Neural crest cell (in vitro differentiated cells): ENCODE measurements at places on chromosomes 4 and X.

DNA sequence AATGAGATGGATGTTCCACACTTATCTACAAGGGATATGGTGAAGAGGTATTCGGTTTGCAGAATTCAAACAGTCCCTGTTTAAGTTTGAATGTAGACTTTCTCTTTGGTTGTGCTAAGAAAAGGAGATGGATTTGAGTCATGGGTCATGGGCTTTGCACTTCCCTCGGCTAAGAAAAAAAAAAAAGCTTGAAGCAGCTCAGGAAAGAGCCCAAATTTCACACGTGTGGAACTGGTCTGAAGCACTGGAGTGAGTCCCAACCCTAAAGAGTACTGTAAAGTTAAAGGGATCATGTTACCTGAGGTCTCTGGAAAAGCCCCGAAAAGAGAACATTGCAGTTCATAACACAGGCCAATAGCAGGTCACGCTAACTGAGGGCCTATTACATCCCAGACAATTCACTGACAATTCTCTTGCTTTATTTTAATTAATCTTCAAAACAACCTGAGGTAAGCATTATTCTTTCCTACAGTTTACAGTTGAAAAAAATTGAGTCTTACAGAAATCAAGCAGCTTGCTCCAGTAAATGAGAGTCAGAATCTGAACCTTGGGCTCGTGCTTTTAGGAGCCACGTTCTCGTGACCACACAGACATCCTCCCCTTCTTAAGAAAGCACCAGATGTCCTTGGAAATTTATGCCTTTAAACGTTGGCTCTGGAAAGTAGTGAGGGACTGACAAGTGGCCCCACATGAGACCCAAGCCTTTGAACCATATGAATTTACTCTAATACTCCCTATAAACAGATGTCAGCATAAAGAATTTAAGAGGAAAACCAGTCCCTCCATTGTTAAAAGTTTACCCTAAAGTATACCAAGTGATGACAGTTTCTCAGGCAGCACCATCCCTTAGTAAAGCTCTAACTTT is 89.3 kb downstream of the MAD2L1 start:
- DNase-seq, result no peak

DNA sequence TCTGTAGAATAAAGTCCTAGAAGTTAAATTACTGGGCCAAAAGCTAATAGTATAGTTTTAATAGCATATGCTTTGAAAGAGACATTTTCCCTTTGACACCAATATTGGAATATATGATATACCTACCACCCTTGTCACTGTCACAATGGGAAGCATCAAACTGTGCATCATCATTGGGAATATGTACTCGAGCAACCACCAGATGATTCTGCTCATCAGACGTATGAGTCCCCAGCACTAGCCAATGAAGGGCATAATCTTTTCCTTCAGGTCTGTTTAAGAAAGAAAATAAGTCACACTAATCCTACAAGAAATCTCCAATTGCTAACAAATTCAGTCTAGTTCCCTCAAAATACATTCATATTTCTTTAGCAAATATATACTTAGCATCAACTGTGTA is 7.3 kb downstream of the RBBP7 start:
- no peak for DNase-seq

DNA sequence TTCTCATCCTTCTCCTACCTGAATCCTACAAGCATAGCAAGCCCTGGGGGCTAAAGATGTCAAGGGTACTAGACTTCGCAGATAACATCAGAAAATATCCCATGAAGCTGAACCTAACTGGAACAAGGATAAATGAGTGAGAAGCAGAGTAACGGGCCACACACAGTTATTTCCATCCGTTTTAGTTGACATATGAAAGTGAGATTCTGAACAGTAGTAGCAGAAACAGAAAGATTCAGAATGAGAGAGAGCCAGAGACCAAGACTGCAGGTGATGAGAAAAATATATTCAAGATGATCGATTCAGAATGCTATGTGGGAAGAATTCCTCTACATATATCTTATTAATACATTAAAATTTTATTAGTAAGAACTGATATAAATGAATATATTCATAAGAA is 165.1 kb downstream of the TSPAN5 start:
- DNase-seq, result no peak

DNA sequence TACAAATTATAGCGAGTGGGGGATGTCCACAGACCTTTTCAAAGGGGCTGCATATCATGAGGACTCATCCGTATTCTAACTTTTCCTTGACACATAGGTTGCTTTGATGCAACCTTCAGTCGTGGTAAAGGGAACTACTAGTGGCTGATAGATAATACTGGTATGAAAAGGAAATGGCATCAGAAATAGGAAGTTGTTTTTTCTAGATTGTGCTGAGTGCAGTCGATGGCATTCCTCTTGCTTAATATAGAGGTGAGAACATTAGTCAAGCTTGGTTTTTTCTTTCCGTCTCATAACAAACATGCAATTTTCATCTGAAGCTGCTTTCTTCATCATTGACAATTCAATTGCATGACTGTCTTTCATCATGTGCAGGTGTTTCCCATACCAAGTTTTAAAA is 16.6 kb downstream of the ENPEP start:
- no peak for DNase-seq

DNA sequence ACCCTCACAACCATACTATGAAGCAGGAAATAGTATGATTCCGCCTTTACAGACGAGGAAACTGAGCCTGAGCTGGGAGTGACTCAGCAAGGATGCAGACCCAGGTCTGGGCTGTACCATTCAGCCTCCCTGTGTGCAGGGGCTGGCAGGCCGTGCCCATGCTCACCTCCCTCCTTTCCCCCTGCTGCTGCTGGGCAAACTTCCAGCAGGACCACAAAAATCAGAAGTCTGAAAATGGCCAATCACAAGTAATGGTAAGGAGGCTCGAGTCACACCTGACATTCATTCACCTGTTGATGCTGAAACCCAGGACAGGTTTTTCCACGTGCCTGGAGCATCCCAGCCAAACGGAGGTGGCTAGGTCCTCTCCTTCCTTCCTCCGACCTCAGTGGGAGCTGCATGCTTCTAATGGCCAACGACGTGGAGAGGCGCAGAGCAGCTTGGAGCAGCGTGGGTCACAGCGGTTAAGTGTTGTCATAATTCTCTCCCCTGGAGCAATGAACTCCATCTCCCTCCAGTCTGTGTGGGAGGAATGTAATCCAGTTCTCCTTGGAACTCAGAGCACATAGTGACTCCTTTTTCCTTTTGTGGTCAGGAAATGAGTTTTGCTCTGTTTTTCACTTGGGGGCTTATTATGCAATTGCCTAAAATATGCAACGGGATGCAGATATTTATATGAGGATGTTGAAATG is 371.7 kb downstream of the BCOR start:
- no peak for DNase-seq
